ENCODE measurements at places on chromosomes 4 and X.

GRCh38 chrX:38973322-38973721, 172.1 kb downstream of the MID1IP1 start:
- no peaks in the 10 kb centered on the region for H3K4me1 ChIP-seq
- H3K36me3 ChIP-seq: no peaks in the 10 kb centered on the region
- peaks cover 2% of the 10 kb centered on the region for H3K27me3 ChIP-seq
- no peak overlapping the region for H3K27ac ChIP-seq
- DNase-seq: no peak

DNA sequence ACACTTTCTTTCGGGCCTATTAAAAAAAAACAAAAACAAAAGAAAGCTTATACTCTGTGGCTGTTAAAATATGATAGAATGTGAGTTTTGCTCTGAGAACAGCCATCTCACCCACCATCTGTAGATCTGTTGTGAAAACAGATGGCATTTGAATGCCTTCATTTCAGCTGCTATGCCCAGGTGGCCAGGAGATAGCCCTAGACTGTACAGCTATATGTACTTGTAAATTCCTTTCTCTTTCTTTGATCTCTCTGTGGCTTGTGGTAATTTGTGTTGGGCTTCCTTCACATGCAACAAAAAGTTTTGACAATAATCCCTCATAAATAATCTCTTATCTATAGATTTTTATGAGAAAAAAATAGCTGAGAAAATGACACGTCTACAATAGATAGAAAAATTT, 38.1 kb downstream of the PNPLA4 start:
- no peaks in the 10 kb centered on the region for H3K4me1 ChIP-seq
- DNase-seq: no peak
- H3K27me3 ChIP-seq: peaks cover 3% of the 10 kb centered on the region
- H3K27ac ChIP-seq: no peak overlapping the region

DNA sequence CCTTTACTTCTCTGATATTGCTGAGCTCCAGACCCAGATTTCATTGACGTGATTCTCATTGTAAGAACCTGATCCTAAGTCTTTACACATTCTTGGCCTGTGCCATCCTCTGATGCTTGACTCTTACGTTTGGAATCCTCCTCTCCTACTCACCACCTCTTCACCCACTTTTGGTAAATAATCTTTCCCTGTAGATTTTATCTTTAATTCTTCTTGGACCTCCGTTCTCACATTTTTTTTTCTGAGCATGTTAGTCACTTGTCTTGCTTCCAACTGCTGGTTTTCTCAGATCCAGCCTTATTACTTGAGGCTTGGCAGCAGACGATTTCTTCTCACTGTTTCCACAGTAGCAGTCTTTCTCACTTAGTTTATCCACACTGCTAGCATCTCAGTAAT, 12.4 kb upstream of the SH3RF1 start:
- H3K4me3 ChIP-seq: no peak overlapping the region
- peaks cover 5% of the 10 kb centered on the region for H3K4me1 ChIP-seq
- H3K27me3 ChIP-seq: no peaks in the 10 kb centered on the region
- no peaks in the 10 kb centered on the region for H3K36me3 ChIP-seq
- DNase-seq: no peak

GRCh38 chrX:119784747-119785446, 6.5 kb downstream of the RPL39 start:
- peaks cover 22% of the 10 kb centered on the region for H3K4me1 ChIP-seq
- peak; percentile 46 for DNase-seq
- peaks cover 17% of the 10 kb centered on the region for H3K36me3 ChIP-seq

- no peak for DNase-seq
These were observed 122.8 kb upstream of the NOCT start for GRCh38 chr4:138892483-138893407.

DNA sequence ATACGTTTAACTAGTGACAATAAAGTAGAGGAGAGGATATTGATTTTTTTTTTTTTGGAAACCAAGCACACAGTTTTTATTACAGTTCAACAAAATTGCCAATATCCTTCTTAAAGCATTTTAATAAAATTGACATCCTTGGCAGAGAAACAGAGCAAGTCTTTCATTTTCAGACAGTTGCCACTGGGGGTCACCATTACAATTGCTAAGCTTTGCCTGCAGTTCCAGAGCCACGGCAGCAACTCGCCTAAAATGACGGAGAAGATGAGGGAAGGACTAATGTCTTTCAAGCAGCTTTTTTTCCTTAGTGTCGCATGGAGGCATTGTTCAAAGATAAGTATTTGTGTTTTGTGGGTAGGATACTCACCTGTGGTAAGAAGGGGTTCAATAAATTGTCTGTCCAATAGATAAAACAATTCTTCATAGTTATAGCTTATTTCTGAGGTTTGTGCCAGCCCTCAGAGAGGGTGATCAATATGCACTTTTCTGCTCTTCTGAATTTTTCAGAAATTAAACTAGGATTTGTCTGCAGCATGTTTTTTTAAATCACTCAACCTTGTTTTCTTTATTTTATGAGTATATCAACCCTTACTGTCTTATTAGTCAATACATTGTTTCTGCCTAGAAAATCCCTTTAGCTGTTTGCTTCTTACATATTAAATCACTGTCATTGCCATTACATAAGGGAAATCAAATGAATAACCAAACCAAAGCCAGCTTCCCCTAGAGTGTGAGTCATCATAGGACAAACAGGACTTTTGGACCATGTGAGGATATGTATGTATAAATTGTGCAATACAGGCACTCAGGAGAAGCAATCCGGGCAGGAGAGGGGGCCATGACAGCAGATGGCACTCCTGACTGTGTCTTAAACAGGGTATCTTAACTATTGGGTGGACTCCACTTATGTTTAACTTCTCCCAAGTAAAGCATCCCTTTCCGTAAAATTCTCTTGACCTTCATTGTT, 508.1 kb upstream of the ARX start:
- H3K4me1 ChIP-seq: no peaks in the 10 kb centered on the region
- H3K36me3 ChIP-seq: no peaks in the 10 kb centered on the region
- no peak for DNase-seq
- no peak overlapping the region for H3K27ac ChIP-seq
- no peaks in the 10 kb centered on the region for H3K27me3 ChIP-seq
- no peak overlapping the region for H3K4me3 ChIP-seq

- no peak overlapping the region for H3K27ac ChIP-seq
- H3K4me1 ChIP-seq: peaks cover 3% of the 10 kb centered on the region
- H3K4me3 ChIP-seq: no peak overlapping the region
- H3K27me3 ChIP-seq: peaks cover 4% of the 10 kb centered on the region
- no peaks in the 10 kb centered on the region for H3K36me3 ChIP-seq
These were observed 22.5 kb downstream of the OTUD6A start for GRCh38 chrX:70084592-70085240.

DNA sequence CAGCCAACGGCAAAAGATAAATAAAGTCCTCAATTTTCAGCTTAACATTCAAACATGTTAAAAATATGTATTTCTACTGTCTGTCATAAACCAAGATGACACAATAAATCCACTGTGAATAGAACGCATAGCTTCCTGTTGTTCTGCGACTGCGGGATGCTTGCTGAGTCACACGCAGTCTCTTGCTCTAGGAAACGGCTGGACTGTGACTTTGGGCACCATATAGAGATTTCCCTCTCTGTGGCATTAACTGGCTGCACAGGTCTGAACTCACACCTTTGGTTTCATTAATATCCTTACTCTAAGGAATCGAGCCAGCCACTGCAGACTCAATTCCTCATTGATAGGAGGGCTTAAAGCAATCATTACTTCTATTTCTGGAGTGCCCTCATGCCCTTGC, 8.4 kb downstream of the BEND4 start:
- no peak for DNase-seq
- H3K4me3 ChIP-seq: no peak overlapping the region
- H3K36me3 ChIP-seq: peaks cover 2% of the 10 kb centered on the region
- peaks cover 1% of the 10 kb centered on the region for H3K27me3 ChIP-seq
- H3K4me1 ChIP-seq: peaks cover 5% of the 10 kb centered on the region
- H3K27ac ChIP-seq: no peak overlapping the region

DNA sequence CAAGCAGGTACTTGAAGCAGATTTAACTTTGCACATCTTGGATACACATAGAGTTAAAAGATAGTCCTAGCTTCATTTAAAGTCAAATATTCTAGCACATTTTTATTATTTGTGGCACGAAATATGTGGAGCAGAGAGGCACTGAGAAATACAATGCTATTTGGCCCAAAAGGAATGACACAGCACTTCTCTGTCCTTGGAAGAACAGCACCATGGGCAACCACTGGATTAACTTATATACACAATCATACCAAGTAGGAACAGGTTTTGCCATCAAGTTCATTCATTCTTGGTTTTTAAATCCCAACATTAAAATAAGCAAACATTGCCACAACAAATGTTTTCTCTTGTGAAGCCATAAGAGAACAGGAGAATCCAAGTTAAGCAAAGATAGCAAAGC, 924 bp upstream of the ENAM start:
- no peak overlapping the region for H3K27ac ChIP-seq
- DNase-seq: no peak
- no peaks in the 10 kb centered on the region for H3K27me3 ChIP-seq
- no peak overlapping the region for H3K4me3 ChIP-seq
- H3K36me3 ChIP-seq: peaks cover 6% of the 10 kb centered on the region
- H3K4me1 ChIP-seq: peaks cover 3% of the 10 kb centered on the region

DNA sequence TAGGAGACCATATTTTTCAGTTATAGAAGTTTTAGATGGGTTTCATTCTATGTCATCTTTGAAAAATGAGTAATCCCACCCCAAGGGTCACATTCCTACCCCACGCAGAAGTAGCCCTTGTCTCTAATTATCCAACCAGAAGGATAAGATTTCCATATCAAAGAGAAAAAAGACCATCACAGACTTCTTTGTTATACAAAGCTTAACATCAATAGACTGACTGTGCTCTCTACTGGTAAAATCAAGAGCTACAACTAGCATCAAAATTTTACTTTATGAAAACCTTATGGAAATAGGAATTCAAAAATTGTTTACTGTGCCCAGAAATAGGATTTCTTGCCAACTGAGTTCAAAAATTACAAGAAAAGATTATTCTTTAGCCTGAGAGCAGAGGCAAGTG, 24.9 kb downstream of the TNMD start:
- no peaks in the 10 kb centered on the region for H3K36me3 ChIP-seq
- no peak overlapping the region for H3K4me3 ChIP-seq
- DNase-seq: no peak

DNA sequence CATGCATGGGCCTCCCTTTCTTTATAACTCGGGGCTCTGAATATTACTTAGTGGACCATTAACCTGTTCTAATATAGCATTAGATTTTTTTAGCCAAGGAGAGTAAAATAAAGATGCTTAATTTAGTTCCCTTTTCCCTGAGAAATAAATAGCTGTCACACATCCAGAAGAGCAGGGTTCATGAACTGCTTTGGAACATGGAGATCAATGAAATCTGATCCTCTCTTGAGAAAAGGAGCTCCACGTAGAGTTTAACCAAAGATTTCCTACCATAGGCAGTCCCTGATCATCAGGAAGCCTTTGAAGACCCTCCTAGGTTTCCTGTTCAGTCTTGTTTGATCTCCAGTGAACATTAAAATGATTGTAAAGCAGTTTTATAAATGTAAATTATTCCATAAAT, 8.5 kb upstream of the PCDH19 start:
- no peaks in the 10 kb centered on the region for H3K36me3 ChIP-seq
- DNase-seq: no peak
- H3K4me1 ChIP-seq: no peaks in the 10 kb centered on the region
- H3K4me3 ChIP-seq: no peak overlapping the region
- H3K27ac ChIP-seq: no peak overlapping the region

- peaks cover 4% of the 10 kb centered on the region for H3K27me3 ChIP-seq
- no peak for DNase-seq
- peaks cover 18% of the 10 kb centered on the region for H3K4me1 ChIP-seq
- H3K27ac ChIP-seq: no peak overlapping the region
These were observed 63.8 kb upstream of the SLC4A4 start for GRCh38 chr4:71275004-71275403.

DNA sequence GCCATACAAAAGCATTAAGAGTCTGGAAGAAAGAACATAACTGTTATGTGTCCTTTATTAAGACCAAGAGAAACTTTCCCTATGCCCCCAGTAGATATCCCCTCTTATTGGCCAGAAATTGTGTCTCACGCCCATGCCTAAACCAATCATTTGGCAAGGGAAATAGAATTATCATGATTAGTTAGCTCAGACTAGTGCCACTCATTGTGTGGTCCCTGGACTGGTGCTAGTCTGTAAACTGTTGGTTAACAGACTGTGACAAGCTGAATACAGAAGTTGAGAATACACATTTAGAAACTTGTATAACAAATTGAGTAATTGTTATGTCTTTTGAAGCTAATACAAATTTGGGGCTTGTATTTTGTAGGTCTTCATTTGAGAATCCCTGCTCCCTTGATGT, 8.1 kb upstream of the HUWE1 start:
- no peaks in the 10 kb centered on the region for H3K36me3 ChIP-seq
- H3K4me3 ChIP-seq: no peak overlapping the region
- peaks cover 5% of the 10 kb centered on the region for H3K4me1 ChIP-seq
- H3K27ac ChIP-seq: no peak overlapping the region

DNA sequence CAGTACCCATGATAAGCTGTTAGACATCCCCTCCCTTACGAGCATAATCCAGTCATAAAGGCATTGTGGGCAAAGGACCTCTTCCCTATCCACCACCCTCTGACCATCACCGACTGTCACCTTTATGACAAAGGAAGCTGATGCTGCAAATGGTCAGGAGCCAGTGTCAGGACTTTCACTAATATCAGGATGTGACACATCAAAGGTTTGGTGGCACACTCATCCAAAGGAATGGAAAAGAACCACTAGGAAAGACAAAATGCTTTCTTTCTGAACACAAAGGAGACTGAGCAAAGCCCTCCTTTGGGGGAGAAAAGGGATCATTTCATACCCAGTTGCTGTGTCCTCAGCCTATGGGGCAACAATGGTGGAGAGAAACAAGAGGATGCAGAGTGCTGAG, 66.9 kb upstream of the PROM1 start:
- H3K27me3 ChIP-seq: no peaks in the 10 kb centered on the region
- no peak overlapping the region for H3K4me3 ChIP-seq
- H3K4me1 ChIP-seq: no peaks in the 10 kb centered on the region
- no peaks in the 10 kb centered on the region for H3K36me3 ChIP-seq
- no peak overlapping the region for H3K27ac ChIP-seq

- DNase-seq: no peak
- peaks cover 22% of the 10 kb centered on the region for H3K36me3 ChIP-seq
- H3K4me1 ChIP-seq: peaks cover 7% of the 10 kb centered on the region
These were observed 124.8 kb downstream of the LRBA start for GRCh38 chr4:150890246-150890645.

DNA sequence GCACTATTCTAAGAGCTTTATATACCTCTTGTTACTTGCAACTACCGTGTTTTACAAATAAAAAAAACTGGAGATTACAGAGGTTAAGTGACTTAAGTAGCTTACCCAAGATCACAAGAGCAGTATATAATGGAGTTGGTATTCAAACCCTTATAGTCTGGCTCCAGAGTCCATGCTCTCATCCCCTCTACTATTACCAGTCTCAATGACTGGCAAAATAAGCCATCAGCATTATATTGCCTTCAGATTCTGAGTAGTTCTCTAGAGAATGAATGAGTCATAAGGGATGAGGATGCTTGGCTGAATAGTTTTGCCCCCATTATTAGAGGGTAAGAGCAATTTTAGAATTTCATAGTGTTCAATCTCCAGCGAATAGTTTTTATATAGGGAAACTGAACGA, 170.1 kb upstream of the ATOH1 start:
- H3K36me3 ChIP-seq: no peaks in the 10 kb centered on the region
- H3K27ac ChIP-seq: no peak overlapping the region
- no peak for DNase-seq
- H3K27me3 ChIP-seq: no peaks in the 10 kb centered on the region
- no peak overlapping the region for H3K4me3 ChIP-seq

All from memory B cell (primary cell).